Dermis blood vessel endothelial cell (primary cell): ENCODE measurements at places on chromosomes 4 and X. TPM values are rescaled to one million over a fixed set of nuclear protein-coding genes. Genes with fewer than 3 reads are reported as not detected.

GRCh38 chr4:140363558-140363957, 9.9 kb upstream of the SCOC start:
- DNase-seq, result no peak

GRCh38 chrX:21990832-21991231, 41.3 kb upstream of the PHEX start:
- no peak for DNase-seq

The TMEM31 gene
- not detected in 2 replicates for total RNA-seq

GRCh38 chr4:40121515-40121914, 64.9 kb downstream of the N4BP2 start:
- peak; percentile 94 for DNase-seq

GRCh38 chr4:119861731-119862130, 204.9 kb downstream of the MAD2L1 start:
- no peak for DNase-seq

DNA sequence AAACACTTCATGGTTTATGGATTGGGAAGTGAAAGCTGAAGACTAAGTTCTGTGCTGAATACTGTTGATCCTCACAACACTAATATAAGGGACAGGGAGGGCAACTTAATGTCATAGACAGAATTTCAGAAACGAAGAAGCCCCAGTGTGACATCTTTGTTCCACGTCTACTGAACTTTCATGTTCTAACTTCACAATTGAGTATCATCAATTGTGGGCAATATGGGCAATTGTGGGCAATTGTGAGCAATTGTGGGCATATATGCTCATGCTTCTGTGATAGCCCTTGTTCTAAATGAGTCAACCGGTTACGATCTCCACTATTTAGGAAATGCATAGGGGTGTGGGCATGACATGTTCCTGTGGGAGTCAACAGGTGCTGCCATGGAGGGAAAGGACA, 33.7 kb downstream of the CYBB start:
- DNase-seq, result no peak

DNA sequence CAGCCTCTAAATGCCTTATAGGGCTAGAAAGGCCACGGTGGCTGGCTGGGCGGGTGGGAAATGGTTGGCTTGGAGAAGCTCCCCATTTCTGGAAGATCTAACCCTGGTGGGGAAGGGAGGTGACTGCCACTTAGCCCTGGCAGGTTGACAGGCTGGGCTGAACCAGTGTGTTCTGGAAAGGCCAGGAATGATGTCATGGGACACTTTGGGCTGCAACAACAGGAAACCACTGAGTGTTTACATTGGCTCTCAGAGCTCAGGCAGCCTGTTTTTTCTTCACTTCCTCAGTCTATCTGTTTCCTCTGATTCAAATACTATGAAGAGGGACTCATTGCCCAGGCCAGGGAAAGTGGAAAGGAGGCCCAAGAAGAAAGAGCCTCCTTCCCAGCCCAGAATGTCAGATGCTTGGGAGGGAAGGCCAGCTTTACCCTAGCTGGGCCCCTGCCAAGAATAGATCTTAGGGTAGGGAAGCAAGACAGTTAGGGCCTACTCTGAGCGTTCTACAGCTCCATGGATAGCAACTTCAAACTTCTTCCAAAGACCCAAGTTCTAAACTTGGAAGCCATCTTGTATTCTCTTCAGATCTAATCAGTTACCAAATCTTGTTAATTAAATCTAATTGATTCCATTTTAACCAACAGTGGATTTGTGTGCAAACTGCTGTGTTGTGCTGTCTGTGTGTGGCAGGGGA, 65.8 kb upstream of the MSN start:
- DNase-seq, result peak; percentile 97

The RAP1GDS1 gene
- total RNA-seq, result 62.3 and 70.5 TPM in 2 replicates

GRCh38 chr4:24158031-24158430, 268.2 kb upstream of the PPARGC1A start:
- DNase-seq, result no peak

GRCh38 chrX:134543288-134543687, 83.3 kb downstream of the HPRT1 start:
- peak; percentile 50 for DNase-seq

The SH3BP2 gene
- 26.4 and 29.6 TPM in 2 replicates for total RNA-seq

DNA sequence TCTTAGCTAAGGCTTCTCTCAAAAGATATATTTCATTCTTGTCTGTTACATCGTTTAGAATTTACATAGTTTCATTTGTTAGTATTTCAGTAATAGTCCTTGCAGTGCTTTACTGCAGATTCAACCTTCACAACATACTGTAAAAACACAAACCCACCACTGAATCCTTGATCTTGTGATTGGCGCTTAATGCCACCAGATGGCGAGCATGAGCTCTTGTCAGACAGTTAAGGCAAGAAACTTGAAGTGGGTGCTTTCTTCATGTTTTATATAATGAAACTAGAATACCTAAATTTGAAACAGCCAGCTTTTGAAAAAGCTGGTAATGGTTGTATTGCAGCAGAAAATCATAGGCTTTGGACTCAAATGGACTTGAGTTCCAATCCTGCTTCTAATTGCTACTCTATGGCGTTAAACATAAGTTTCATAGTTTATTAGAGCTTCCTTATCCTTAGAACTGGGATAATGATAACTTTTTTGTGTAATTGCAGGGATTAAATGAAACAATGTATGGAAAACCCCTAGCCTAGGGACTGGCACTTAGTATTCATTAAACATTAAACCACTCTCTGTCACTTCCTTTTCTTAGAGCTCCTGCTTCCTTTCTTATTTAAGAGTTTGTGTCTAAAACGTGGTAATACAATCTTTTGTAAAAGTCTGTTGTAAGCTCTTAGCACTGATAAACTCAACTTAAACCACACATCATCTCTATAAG, 95.1 kb downstream of the USP9X start:
- DNase-seq, result peak; percentile 76

- DNase-seq, result no peak
Observed at GRCh38 chr4:157819693-157820464, 352.9 kb downstream of the GASK1B start.

The RAB41 gene
- not detected in 2 replicates for total RNA-seq

The XG gene
- under 0.01 TPM in 1 of 2 replicates, not detected in the other for total RNA-seq

DNA sequence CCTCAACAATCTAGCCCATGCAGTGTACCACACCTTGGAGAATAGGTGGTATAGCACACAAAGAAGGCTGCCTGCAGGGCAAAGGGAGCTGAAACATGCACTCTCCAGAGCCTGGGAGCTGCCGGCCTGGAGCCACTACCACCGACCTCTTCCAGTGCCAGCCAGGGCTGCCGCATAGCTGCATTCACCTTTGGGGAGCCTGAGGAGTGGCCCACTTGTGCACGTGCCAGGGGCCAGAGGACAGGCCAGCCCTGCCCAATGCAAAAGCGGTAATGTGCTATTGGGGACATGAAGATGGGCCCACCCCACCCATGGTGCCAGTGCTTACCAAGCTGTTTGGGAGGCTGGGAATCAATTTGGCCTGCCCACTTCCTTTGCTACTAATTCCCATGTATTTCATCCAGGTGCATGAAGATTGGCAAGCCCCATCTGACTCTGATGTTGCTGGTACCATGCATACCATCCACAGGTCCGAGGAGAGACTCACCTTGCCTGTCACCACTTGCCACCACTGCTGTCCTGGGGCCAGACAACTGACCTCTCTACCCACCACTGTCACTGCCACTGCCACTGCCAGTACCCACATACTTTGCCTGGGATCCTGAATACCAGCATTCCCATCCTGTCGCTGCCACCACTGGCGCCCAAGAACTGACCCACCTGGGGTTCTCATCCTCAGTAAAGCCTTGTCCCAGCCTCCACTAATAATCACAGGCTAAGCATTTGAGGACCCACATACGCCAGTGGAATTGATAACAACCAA, 506.9 kb downstream of the MAGEB5 start:
- no peak for DNase-seq

The PFKFB1 gene
- 0.05 TPM in 1 of 2 replicates, not detected in the other for total RNA-seq

The PNMA6F gene
- total RNA-seq, result not detected in 2 replicates

GRCh38 chrX:15143825-15144121, 126.1 kb downstream of the ASB9 start:
- no peak for DNase-seq

- no peak for DNase-seq
Observed at GRCh38 chrX:18278449-18278848, 57.8 kb upstream of the BEND2 start.

DNA sequence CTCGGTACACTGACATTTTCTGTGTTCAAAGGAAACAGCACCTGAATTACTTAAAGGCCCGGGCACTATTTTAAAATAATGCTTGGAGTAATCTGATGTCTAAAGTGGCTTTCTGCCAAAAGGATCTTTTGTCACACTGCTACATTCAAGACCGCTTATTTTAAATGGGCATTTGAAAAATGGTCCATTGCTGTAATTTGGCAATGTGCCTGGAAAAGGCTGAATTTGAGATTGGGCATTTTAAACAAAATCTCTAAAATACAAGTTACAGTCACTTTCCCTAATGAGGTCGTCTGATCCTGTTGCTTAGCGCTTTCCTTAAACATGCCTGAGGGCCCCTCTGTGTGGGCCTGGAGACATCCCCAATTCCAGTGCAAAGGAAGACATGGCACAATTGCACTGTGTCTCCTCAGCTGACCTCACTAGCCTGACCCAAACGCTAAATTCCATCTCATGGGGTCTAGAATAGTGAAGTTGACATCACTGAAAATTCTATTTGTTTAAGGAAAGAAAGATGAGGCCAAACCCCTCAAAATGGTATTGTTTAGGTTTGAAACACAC, 214.2 kb downstream of the GPC3 start:
- no peak for DNase-seq

GRCh38 chrX:45063319-45064095, 137.2 kb downstream of the DIPK2B start:
- DNase-seq, result no peak

GRCh38 chrX:102745857-102746584, 25.5 kb downstream of the GPRASP3 start:
- peak; percentile 41 for DNase-seq

The MAGEB17 gene
- not detected in 2 replicates for total RNA-seq

The HS6ST2 gene
- total RNA-seq, result under 0.01 and 0.19 TPM in 2 replicates

The SSX1 gene
- not detected in 2 replicates for total RNA-seq

The HDX gene
- 6.8 and 10.2 TPM in 2 replicates for total RNA-seq

GRCh38 chr4:94897023-94897422, 139.3 kb downstream of the BMPR1B start:
- DNase-seq, result no peak
